Hair follicular keratinocyte (primary cell): ENCODE measurements at places on chromosomes 12 and 14. TPM values are rescaled to one million over a fixed set of nuclear protein-coding genes. Genes with fewer than 3 reads are reported as not detected.

PRR13 gene
- total RNA-seq = 80.1 and 93.2 TPM in 2 replicates

GPR65 gene
- 0.04 TPM in 1 of 2 replicates, not detected in the other for total RNA-seq

OR4K13 gene
- total RNA-seq = not detected in 2 replicates

PRB2 gene
- not detected in 2 replicates for total RNA-seq

RNASE7 gene
- 5.5 and 22.4 TPM in 2 replicates for total RNA-seq

CINP gene
- 56.2 and 65.4 TPM in 2 replicates for total RNA-seq

SERPINA3 gene
- 0.57 and 3.8 TPM in 2 replicates for total RNA-seq
